Left ventricle myocardium superior (tissue), 1 donor: ENCODE measurements at places on chromosomes 1 and 21. TPM values are rescaled to one million over a fixed set of nuclear protein-coding genes. Genes with fewer than 3 reads are reported as not detected.
A peak's percentile ranks its signal among the peaks of the same experiment; 100 is the strongest.

DNA sequence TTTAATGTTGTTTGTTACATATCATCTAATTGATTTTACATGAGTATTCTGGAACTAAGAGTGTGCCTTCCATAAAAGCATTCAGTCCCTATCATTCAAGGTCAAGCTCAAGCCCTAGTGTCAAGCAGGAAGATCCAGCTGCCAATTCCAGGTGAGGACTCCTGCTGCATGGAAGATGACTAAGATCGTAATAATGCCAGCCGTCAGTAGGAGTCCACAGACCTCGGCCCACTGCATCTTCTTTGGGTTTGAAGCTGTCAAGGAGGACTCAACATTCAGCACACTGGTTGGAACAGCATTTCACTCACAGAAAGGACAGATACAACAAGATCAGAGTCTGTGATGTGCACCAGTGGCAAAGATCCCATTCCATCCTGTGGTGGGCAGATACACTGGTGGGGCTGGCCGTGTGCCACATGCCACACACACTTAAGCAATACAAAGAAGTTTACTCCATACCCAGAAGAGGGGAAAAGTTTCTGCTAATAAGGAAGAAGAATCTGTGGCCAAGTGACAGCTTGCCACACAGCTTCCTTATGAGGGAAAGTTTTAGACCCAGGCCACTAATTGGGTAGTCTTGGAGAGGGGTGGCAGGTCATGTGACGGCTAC is 160.4 kb downstream of the PIK3R3 start:
- DNase-seq = no peak

DNA sequence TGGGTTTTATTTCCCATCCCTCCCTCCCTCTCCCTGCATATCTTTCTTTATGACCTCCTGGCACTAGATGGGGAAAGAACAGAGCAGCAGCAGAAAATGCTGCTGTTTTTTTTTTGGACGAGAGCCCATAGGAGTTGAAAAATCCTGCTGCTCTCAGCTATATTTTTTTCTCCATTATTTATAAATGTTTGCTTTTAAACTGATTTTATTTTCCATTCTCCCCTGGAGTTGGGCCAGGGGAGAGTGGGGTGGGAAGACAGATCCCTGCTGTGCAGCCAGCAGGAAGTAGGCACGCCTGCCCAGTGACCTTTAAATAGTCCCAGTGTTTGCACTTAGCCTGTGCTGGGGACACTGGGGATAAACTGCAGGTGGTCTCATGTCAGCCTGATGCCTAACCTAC is 17.4 kb downstream of the SFT2D2 start:
- DNase-seq = peak; percentile 35

- no peak for DNase-seq
Observed at GRCh38 chr21:15534450-15534886, 195.3 kb upstream of the USP25 start.

DNA sequence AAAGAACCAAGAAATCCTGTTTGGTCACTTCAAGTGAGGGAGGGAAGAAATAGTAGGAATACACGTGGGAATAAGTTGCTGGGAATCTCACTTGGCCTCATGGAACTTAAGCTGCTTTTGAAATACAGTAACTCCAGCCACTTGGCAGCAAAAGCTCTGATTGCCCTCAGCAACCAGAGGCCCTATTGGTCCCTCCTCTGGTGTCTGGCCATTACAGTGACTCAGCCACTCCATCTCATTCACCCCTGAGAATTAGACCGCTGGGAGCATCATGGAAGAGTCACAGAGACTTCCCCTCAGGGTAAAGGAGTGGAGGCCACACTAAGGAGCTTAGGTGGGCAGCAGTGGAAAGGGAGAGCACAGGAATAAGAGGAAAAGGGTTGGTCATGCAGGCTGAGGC is 99.6 kb downstream of the ELAVL4 start:
- DNase-seq = no peak

DNA sequence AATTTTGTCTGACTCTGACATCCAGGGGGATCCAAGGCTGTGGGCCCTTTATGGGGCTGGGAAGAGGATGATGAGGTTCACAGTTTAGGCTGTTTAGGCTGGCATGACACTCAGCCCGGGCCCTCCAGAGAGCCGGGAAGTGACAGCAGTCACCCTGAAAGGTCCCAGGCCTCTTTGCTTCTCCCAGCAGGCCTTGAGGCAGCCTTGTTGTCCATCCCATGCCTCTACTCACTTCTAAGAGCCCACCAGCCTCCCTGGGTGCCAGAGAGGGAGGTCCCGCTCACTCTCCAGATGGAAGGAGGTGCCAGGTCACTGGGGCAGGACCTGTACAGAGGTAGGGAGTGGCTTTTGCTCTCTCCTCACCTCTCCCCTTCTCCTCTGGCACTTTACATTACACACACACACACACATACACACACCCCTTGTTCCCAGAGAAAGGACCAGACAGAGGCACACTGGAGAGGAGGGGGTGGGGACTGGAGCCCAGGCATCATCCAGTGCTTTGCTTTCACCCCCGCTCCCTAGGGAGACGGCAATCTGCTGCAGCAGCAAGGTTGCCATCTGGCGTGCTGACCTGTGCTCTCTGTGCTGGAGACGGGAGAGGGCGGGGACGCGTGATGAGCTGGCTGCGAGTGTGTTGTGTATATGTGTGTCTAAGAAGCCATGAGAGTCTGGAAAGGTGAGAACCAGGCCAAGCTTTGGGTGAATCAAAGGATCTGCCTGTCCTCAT is 4.6 kb downstream of the KLHDC8A start:
- no peak for DNase-seq

DNA sequence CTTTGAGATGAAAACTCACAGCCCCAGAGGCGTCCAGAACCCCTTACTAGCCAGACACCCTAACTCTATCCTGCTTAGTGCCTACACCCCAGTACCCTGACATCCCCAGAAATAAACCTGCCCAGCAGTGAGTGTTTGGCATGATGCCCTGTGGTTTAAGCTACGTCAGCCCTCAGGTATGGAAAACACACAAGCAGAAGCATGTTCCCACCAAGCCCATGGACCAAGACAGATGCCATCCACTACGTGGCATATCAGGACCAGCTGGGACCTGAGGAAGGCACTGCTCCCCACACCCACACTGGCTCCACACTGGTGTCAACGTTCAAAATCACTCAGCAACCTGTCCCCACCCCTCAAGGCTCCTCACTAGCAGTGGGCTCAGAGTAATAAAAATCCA is 116.4 kb downstream of the SYT2 start:
- no peak for DNase-seq

DNA sequence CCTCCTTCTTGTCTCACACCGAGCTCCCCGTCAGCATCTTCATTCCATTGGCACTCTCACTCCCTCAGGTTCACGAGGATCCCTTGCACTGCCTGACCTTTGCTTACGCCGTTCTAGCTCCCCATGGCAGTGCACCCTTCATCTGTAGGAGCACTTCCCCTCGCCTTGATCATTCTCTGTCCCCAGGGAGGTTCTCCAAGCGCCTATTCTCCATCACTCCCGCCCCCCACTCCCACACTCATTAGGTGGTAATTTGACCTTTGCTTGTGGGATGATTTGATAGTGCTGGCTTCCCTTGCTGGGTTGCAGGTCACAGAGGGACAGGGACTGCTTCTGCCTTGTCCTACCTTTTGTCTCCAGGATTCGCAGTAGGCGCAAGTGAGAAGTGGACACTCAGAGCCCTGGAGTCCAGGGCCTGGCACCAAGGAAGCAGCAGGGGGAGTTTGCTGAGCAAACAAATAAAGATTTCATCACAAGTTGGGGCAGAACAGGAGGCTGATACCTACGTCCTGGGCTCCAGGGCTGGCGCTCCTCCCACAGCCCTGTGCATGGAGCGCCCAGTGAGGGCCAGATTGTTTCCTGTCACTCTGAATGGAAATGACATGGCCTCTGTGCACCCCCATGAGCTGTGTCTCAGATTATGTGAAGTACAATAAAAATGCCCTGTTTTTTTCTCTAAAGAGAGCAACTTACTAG is 82.0 kb upstream of the RUNX3 start:
- no peak for DNase-seq

GRCh38 chr1:220301630-220302029 is 29.4 kb upstream of the RAB3GAP2 start:
- no peak for DNase-seq

- peak; percentile 53 for DNase-seq
Observed at GRCh38 chr1:43850591-43851233, 82.9 kb upstream of the ARTN start.

DNA sequence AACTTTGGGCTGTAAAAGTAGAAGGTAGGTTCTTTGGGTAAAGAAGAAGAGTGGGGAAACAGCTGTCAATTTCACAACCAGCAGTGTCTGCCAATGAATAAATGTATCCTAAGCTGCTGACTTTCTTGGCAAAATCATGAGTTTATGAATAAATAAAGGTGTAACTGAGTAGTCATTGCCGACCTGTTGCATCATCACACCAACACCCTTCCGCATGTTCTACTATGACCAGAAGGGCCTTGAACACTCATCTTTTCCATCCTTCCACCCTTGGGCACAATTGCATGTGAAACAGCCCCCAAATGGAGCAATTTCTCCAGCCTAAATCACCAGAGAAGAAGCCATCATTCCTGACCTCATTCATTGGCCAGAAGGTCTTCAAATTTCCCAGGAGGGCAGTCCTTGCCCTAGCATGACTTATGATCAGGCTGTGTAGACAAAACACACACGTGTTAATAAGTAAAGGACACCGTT is 31.2 kb upstream of the QSOX1 start:
- DNase-seq = no peak

DNA sequence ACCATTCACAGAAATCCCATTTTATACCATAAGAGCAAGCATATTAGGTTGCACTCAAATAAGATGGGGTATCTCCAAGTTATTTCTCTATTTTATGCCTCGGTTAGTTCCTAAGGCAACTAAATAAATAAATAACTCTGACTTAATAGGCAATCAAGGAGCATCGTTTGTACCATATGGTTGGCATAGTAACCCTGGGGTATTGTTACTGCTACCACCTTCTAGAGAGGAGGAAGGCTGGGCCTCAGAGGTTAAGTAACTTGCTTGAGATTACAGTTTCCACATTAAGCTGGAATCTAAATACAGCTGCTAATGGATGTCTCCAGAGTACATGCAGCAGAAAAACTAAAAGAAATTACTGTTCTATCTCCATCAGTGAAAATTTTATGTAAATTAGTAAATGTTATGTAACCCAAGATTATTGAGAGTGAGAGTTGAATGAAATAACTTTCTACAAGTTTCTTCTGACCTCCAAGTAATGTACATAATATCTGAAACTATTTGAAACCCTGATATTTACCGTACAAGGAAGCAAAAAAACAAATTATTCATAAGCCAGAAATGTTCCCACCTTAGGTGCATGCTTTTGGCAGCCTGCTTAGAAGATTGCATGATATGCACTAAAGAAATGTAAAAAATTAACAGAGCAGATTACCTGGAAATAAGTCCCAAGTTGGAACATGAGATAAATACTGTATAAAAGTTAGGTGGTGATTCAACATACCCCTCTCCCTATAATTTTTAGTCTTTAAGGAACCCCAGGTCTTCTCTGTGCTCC is 127.0 kb downstream of the CRB1 start:
- DNase-seq = no peak

DNA sequence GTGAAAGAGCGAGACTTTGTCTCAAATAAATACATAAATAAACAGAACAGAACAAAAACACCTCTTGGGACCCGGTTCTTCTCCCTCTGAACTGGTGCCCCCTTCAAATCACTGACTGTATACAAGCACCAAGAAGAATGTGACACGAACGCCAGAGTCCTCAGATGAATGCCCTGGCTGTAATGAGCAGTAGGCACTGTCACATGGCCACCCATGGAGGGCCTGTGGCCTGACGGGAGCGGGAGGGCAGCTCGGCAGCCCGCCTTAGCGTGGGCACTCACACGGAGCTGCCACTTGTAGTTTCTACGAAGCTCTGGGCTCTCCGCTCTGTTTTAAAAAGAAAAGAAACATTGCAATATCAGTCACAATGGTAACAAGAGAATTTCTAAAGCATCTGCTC is 146.0 kb downstream of the PEX14 start:
- DNase-seq = no peak

DNA sequence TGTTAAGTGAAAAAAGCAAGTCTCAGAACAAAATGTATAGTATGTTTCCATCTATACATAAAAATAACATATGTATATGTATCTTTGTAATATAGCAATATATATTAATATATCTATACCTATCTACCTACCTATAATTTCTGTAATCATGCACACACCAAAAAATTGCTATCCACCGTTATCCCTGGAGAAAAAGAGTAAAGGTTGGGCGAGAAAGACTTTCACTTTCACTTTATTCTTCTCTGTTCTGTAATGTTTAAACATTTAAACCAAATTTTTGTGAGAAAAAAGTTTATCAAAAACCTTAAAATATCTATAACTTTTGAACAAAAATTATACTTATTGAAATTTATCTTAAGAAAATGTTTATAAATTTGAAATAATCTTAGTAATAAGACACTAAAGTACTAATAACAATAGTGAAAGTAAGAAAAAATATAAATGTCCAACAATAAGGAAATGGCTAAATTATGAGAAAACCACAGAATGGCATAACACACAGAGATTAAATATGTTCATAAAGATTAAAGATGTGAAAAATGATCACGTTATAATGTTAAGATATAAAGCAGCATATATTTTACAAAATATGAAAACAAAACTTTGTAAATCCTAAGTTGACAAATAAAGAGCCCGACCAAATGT is 74.0 kb upstream of the LRRC53 start:
- DNase-seq = no peak

DNA sequence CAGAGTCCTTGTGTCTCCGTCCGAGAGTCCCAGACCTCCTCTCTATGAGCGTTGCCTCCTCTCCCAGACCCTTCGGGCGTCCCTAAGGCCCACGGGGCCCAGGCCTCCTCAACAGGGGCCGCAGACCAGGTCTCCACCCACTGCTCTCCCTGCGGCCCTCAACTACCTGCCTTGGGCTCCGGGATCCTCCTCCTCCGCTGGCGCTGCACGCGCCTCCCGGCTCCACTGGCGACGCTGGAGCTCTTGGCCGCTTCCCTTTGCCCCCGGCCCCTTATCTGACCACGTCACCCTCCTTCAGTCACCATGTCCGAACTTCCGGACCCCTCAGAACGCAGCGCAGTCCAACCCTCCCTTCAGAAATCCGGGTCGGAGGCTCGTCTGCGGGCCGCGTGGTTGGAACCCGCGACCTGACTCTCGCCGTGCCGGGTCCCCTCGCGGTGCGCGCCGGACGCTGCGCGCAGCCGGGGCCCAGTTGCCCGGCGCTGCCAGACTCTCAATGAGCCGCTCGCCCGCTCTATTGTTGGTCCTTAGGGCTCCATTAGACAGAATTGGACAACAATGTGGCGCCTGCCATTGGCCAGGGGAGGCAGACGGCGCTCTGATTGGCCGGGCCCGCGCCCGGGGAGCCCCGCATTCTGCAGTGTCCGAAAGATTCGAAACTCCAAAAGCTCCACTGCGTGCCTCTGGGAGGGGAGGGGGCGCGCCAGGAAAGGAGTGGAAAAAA is at the start of gene DMRTA2:
DMRTA2 (minus strand) TSS at position 498 of the 724 bp plus-strand sequence. CDS start 1,907 bp downstream, outside the sequence.
- DNase-seq = no peak

The PTPRF gene
- 7.0 TPM for total RNA-seq

The FAM163A gene
- total RNA-seq = 0.27 TPM

The NT5C1A gene
- total RNA-seq = 39.6 TPM

The RHBDL2 gene
- not detected for total RNA-seq

The IQGAP3 gene
- 0.42 TPM for total RNA-seq

The RRP1 gene
- 13.5 TPM for total RNA-seq

The MAP10 gene
- 2.6 TPM for total RNA-seq

The KIF26B gene
- 3.1 TPM for total RNA-seq

The NBPF4 gene
- total RNA-seq = not detected

The APOBEC4 gene
- not detected for total RNA-seq
